ENCODE measurements at places on chromosomes 6 and 20.

- DNase-seq, result no peak
Measured at GRCh38 chr20:22807646-22808244, 223.4 kb upstream of the FOXA2 start.

GRCh38 chr6:70166088-70166958 is 136.6 kb downstream of the COL9A1 start:
- DNase-seq, result peak; percentile 67

DNA sequence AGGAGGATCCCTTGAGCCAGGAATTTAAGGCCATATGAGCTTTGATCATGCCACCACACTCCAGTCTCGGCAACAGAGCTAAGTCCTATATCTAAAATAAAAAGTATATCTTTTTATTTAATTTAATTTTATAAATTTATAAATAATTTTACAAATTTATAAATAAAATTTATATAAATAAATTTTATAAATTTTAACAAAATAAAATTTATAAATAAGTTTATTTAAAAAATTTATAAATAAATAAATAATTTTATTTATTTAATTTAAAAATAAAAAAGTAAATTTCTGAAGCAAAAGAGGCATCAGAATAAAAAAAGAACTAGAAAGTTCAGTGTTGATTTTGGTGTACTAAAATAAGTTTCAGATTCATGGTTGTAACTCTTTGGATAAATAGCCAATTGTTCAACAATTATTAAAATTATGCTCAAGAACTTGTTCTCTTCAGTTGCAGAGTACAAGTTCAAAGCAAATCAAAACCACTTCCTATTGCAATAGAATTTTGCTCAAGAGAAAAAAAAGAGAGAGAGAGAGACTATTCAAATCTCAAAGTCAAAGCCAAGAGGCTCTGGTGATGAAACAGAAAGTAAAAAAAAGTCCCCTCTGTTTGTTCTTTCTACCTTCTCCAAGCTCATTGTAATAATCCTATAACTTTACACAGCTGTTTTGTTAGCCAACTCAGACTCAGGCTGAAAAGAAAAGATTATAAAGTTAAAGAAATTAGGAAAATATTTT is 547.5 kb upstream of the ADGRB3 start:
- DNase-seq, result no peak

DNA sequence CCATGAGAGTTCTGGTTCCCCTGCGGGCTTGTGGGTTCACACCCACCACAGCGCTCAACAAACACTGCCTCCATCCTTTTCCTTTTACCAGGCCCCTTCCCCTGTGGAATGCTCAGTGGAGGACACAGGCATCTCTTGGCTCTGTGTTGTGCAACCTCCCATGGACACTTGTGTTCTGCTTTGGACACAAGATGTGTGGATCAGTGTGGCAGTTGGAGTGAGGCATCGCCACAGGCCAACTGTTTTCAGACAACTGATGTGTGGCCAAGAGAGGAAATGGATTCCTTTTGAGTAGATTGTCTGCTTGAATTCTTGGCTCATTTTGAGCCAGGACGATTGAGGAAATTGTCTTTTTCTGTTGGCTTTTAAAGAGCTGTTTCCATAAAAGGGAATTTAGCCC is 26.8 kb downstream of the CST8 start:
- DNase-seq, result no peak

DNA sequence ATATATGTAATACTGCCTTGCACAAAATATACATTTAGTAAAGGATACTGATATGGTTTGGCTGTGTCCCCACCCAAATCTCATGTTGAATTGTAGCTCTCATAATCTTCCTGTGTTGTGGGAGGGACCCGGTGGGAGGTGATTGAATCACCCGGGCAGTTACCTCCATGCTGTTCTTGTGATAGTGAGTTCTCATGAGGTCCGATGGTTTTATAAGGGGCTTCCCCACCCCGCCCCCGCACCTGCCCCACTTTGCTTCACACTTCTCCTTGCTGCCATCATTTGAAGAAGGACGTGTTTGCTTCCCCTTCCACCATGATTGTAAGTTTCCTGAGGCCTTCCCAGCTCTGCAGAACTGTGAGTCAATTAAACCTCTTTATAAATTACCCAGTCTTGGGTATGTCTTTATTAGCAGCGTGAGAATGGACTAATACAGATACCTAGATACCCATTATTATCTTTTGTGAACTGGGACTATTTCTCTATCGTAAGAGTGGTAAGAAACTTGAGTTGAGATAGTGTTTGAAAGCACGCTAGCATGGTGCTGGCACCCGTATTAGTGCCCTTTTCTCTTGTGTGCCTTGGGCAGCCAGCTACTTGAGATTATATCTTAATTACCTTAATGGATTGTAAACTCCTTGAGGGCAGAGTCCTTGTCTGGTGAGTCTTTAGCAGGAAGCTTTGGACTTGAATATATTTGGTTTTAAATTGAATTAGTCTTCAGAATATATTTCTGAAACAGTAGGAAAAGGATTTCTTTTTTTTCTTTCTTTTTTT is 25.6 kb downstream of the TOP1 start:
- no peak for DNase-seq

DNA sequence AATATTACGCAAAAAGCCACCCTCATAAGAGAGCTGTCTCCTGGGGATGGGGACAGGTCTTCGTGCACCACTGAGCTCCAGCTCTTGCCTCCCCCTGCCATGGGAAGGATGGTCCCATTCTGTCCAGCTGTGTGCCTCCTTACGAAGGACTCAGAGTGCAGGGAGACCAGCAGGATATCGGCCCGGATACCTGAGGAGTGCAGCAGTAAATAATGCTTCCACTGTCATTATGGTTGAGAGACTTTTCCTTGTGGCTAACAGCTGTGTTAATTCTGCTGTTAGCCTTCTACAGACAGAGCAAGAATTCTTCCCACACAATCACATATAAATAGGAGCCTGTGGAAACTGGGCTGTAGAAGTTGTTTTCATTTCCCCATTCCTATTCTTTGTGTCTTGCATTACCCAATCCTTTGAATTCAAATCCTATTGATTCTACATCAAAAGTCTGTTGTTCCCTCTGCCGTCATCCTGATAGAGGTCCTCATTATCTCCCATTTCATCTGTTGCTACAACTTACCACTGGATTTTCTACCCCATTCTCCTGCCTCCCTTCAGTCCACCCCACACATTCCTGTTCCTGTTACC is 364.6 kb upstream of the SOX4 start:
- no peak for DNase-seq

GRCh38 chr6:39416026-39416425 is 93.5 kb upstream of the KCNK16 start:
- no peak for DNase-seq

GRCh38 chr6:80340280-80340679 is 233.8 kb downstream of the BCKDHB start:
- DNase-seq, result no peak

DNA sequence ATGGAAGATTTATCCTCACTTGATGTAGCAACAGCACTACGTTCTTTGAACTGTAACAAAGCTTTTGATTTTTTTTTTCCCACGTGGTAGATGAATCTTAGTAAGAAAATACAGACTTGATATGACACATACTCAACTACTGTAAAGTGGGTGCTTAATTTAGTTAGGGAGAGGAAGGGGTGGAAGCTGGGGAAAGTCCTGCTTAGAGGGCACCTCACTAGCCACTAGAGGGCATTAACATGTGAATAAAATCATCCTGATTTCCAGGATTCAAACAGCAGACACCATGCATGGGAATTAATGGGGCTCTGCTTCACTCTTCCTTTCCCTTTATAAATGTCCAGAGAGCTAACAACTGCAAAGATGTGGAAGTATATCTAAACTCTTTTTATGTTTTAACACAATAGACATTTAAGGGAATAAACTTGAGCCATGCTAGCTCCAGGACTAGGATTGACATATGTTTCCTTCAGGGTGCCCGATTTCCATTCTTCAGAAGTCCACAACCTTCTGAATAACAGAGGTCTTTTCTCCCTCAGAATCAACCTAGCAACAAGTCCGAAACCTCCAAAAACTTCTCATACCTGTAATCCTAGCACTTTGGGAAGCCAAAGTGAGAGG is 250.1 kb downstream of the ATXN1 start:
- DNase-seq, result no peak

DNA sequence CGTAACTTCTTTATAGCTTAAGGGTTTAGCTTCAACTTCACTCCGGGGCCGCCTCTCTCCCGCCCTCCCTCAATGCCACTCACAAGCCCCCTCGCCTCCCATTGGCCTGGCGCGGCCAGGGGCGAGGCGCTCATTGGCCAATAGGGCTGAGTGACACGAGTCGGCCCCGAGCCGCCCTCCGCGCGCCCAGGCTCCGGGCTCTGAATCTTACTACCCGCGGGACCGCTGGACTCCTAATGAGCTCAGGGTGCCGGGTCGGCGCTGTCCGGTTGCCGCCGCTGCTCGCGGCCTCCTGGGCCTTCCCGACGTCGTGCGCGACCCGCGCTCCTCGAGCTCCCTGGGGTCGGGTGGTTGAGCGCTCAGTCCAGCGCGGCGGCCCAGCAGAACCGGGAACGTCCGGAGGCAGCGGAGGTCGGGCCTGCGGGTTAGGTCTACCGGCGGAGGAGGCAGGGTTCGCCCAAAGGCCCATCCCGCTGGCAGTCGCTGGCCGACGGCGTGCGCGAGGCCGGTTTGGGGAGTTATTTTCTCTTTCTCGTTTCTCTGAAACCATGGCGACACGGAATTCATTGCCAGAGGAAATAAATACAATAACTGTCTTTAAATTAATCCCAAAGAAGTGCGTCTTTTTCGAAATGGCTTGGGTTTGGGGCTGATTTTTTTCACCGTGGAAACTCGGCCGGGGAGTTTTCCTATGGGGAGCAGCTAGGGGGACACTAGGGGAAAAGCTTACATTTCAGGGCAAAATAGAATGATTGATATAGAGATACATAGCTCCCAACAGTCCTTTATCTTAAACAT is at the start of gene SIM1:
Gene SIM1, minus strand, starts transcription at position 19 of the 798 bp plus-strand sequence. CDS start 1,453 bp downstream, outside the sequence.
- no peak for DNase-seq

- no peak for DNase-seq
Measured at GRCh38 chr20:53306192-53306805, 287.3 kb downstream of the ZNF217 start.

- no peak for DNase-seq
Measured at GRCh38 chr6:72661411-72661810, 39.5 kb downstream of the KCNQ5 start.

GRCh38 chr20:60034231-60035110 is 76.2 kb downstream of the CDH26 start:
- DNase-seq, result no peak

DNA sequence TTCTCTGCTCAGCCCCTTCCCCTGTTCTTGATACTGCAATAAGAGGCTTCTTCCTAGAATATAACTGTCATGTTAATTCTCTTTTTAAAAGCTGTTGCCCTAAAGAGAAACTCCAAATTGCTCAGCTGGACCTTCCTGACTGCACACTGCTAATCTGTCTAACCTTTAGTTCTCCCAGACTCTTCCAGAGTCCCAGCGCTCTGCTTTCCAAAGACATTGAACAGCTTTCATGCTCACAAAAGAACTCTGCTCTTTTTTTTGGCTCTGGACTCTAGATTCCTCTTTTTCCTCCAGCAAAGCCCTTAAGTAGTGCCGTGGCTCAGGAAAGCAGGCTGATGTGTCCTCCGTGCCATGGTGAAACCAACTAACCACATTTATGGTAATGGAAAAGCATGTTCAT is 356.6 kb upstream of the RSPO3 start:
- no peak for DNase-seq

- DNase-seq, result peak; percentile 81
Measured at GRCh38 chr6:5030596-5031136, 26.8 kb upstream of the RPP40 start.

DNA sequence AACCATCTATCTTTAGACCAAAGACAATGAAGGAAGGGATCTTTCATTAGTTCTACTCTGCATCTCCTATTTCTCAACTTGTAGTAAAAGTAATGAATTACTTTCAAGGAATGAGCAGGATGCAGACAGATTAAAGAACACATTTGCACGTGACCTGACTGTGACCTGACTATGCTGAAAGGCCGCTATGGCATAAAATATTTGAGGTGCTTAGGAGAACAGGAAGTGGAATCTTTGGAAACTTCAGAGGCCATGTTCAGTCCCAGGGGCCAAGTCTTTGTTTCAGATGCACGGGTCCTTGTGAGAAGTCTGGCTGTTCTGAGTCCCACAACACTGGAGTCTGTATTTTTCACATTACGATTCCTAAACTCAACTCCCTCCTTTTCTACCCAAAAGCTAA is 41.0 kb downstream of the NINL start:
- DNase-seq, result no peak

DNA sequence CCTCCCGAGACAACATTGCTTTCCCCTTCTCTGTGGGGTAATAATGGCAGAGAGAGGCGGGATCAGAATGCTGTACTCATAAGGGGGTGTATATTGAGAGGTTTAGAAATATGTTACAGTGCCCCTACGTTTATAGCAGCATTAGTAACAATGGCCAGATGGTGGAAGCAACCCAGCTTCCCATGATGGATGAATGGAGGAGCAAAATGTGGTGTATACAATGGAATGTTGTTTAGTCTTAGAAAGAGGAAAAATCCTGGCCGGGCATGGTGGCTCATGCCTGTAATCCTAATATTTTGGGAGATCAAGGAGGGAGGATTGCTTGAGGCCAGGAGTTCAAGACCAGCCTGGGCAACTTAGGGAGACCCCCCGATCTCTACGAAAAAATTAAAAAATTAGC is 12.9 kb downstream of the BANF2 start:
- no peak for DNase-seq

GRCh38 chr6:162478192-162478671 is 249.3 kb downstream of the PRKN start:
- no peak for DNase-seq
